ENCODE measurements at places on chromosomes 4 and X.

- DNase-seq, result no peak
Measured at GRCh38 chr4:55386073-55386472, 9.7 kb upstream of the TMEM165 start.

GRCh38 chrX:108036298-108036973 is 8.4 kb upstream of the VSIG1 start:
- DNase-seq, result no peak

DNA sequence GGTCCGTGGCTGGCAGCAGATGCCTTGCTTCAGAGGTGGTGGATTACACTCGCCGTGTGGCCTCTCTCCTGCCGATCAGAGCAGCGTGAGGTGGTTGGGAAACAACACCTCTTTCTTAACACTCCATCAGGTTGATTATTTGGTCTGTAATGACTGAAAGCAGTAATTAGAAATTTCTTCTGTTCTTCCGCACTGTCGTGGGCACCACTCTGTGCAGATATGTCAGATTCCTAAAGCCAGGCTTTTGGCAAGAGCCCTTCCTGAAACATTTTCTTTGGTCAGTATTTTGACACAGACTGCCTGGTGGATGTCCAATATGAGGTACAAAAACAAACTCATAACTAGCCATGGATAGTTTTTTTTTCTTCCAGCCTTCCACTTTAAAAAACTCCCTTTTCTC is 100.9 kb downstream of the FNIP2 start:
- DNase-seq, result no peak

- no peak for DNase-seq
Measured at GRCh38 chr4:47669946-47670345, 167.9 kb downstream of the CORIN start.
